Suprapubic skin (tissue), 4 donors: ENCODE measurements at places on chromosomes 6 and 20. TPM values are rescaled to one million over a fixed set of nuclear protein-coding genes. Genes with fewer than 3 reads are reported as not detected.

The TRIM31 gene
- total RNA-seq, result not detected

The SAMD5 gene
- 3.8 TPM for total RNA-seq

The CALHM4 gene
- total RNA-seq, result 12.5 TPM

The PRDM13 gene
- total RNA-seq, result not detected

The GNAS-AS1 gene
- total RNA-seq, result not detected

The C4B gene
- total RNA-seq, result 4.7 TPM

The RFX6 gene
- not detected for total RNA-seq

The HMGCLL1 gene
- total RNA-seq, result 0.62 TPM

The VIP gene
- not detected for total RNA-seq

The VGLL2 gene
- not detected for total RNA-seq

The ROS1 gene
- total RNA-seq, result 0.56 TPM

The FOXF2 gene
- total RNA-seq, result 0.25 TPM

The FAM209B gene
- not detected for total RNA-seq

The TFAP2D gene
- total RNA-seq, result not detected

The C6orf163 gene
- total RNA-seq, result 10.1 TPM

The TP53TG5 gene
- total RNA-seq, result not detected

The HLA-DOB gene
- total RNA-seq, result 3.2 TPM

The BMP2 gene
- 40.4 TPM for total RNA-seq

The ENPP5 gene
- total RNA-seq, result 4.0 TPM

The EDN1 gene
- 21.7 TPM for total RNA-seq
